Fibroblast of villous mesenchyme (primary cell): ENCODE measurements at places on chromosomes 16 and 17. TPM values are rescaled to one million over a fixed set of nuclear protein-coding genes. Genes with fewer than 3 reads are reported as not detected.

Gene CCDC200
- total RNA-seq, result not detected in 2 replicates

Gene ATP6V0A1
- total RNA-seq, result 66.4 and 82.5 TPM in 2 replicates

Gene TCAP
- under 0.01 TPM in 1 of 2 replicates, not detected in the other for total RNA-seq

Gene RPGRIP1L
- 12.6 and 22.0 TPM in 2 replicates for total RNA-seq

Gene CTRB2
- not detected in 2 replicates for total RNA-seq

Gene HLF
- not detected in 2 replicates for total RNA-seq

Gene JPH3
- not detected in 2 replicates for total RNA-seq

Gene UQCRC2
- 148 and 225 TPM in 2 replicates for total RNA-seq

Gene DRC7
- not detected in 2 replicates for total RNA-seq

Gene MYH8
- not detected in 2 replicates for total RNA-seq

Gene KRT9
- total RNA-seq, result not detected in 2 replicates

Gene TRIM72
- not detected in 2 replicates for total RNA-seq

Gene KRTAP2-1
- total RNA-seq, result not detected in 2 replicates

Gene STH
- not detected in 2 replicates for total RNA-seq

GRCh38 chr17:603406-604114 is 111.1 kb downstream of the VPS53 start:
- DNase-seq, result peak; percentile 87

DNA sequence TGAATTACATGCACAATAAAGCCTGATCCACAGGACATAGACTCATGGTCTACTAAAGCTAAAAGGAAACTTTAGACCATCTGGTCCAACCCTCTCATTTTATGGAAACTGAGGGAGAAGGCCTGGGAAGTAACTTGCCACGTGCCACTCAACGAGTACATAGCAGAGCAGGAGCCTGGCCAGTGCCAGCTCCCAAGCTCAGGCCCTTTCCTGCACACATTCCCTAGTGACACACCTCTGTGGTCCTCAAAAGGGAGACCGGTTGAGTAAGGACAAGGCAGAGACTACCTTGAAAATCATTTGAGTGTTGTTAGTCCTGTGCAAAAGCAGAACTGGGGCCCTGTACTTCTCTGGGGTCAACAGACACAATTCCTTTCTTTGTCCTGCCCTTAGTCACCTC is 2.8 kb downstream of the CCL4L2 start:
- DNase-seq, result no peak

DNA sequence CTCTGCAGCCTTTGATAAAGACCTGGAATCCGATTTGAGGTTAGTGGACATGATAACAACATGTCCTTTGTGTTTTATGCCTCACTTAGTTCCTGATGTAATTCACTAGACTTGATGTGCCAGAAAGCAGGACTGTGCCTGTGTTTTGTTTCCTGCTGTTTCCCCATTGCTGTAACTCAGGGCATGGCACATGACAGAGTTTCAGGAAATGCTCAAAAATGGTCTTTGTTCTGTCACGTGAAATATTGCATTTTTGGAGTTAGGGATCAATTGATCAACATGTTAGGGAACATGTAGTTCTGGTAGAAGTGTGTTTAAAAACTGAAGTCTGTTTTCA is 32.8 kb downstream of the DHX38 start:
- no peak for DNase-seq

- no peak for DNase-seq
Measured at GRCh38 chr17:71634376-71634775, 486.4 kb upstream of the SOX9 start.

- no peak for DNase-seq
Measured at GRCh38 chr16:84331998-84332780, 36.1 kb upstream of the ATP2C2 start.

GRCh38 chr17:8080799-8081219 is 6.7 kb downstream of the ALOX12B start:
- DNase-seq, result no peak

DNA sequence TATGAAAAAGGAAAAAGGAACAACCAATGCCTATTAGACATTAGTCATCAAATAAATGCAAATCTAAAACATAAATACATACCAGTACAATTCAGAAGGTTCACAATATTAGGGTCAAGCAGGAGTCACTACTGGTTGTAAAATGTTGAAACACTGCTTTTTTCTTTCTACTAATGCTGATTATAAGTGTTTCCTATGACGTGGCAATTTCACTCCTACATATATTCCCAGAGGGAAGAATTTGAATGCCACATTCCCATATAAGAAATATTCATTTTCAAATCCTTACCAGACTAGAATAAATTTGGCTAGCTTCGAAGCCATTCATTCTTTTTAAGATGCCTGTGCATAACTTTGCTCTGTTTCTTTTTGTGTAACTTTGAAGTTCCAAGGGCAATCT is 2.6 kb upstream of the KRTAP9-2 start:
- peak; percentile 35 for DNase-seq

GRCh38 chr17:65684631-65685030 is 123.2 kb upstream of the AXIN2 start:
- no peak for DNase-seq

GRCh38 chr16:21628121-21628726 is 24.2 kb downstream of the IGSF6 start:
- no peak for DNase-seq

- DNase-seq, result no peak
Measured at GRCh38 chr17:39772987-39773934, 35.5 kb downstream of the GRB7 start.

GRCh38 chr17:1130191-1130590 is 49.6 kb downstream of the ABR start:
- DNase-seq, result no peak

- DNase-seq, result no peak
Measured at GRCh38 chr17:7849130-7849750, 5.6 kb upstream of the TMEM88 start.

DNA sequence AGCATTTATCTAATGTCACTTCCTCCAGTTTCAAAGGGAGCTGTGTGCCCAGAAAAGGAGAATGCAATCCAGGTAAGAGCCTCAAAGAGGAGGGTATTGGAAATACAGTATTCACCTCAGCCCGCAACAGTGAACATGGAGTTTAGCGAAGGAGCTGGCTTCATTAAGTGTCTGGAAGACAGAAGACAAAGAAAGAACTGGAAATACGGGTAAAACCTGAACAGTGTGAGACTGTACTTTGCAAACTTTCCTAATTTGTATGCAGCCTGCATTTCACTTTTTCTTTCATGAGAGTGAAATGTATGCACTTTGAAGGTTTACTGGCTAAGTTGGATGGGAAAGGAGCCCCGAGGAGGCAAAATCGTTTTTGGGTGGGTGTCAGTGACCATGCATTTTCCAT is 478.4 kb downstream of the HS3ST3B1 start:
- DNase-seq, result no peak

GRCh38 chr16:79809376-79809775 is 208.8 kb upstream of the MAF start:
- no peak for DNase-seq

GRCh38 chr16:75064403-75065148 is 52.0 kb downstream of the LDHD start:
- no peak for DNase-seq

DNA sequence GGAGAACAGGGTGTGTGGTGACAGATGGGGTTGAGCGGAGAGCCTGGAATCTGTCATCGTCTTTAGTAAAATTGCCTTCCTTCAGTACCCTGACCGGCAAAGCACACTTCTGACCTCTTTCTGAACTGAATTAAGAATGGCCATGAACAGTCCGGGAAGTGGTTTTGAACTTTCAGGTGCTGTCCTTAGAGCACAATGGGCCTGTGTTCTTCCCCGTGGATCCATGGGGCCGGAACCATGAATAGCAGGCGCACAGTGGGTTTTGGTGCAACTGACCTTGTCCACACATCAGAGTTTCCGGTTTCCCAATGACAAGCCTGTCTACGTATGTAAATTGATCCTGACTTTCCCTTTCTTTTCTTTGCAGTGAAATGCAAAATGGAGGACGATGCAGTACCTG is 28.5 kb downstream of the GPRC5B start:
- no peak for DNase-seq

GRCh38 chr17:8122924-8123694 is 797 bp downstream of the HES7 start:
- DNase-seq, result peak; percentile 49

- no peak for DNase-seq
Measured at GRCh38 chr17:17545984-17546383, 45.5 kb downstream of the PEMT start.

DNA sequence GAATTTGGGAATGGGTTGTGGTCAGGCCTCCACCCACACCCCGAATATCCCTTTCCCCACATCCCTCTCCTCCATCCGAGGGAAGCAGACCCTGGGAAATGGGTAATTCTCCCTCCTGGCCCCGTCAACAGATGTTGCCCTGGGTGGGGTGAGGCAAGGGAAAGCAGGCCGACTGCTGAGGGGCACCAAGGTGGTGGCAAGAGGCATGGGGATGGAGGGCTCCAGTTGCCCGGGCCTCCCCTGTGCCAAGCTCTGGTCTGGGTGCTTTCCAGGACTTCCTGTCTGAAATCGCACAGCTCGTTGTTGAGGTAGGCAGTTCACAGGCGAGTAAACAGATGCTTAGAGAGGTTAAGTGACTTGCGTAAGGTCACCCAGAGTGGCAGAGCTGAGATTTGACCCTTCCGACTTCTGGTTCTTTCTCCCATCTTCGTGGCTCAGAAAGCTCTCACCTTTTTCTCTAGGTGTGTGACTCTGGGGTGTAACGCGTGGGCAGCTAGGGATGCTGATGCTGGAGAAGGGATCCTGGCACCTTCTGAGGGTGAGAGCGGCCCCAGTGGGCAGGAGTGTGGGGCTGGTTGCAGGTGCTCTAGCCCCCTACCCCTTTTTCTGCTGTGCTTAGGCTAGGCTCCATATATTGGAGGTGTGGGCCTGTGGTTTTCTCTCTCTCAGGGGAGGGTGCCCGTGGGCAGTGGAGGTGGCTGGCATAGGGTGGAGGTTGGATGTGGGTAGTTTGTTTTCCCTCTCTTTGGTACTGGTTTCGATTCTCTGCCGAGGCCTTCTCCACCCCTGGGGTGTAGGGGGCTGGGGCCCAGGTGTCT is 17.2 kb downstream of the RARA start:
- no peak for DNase-seq

GRCh38 chr17:55237268-55237667 is 27.5 kb upstream of the HLF start:
- DNase-seq, result no peak

- no peak for DNase-seq
Measured at GRCh38 chr17:77441940-77442339, 301.2 kb downstream of the SEC14L1 start.

DNA sequence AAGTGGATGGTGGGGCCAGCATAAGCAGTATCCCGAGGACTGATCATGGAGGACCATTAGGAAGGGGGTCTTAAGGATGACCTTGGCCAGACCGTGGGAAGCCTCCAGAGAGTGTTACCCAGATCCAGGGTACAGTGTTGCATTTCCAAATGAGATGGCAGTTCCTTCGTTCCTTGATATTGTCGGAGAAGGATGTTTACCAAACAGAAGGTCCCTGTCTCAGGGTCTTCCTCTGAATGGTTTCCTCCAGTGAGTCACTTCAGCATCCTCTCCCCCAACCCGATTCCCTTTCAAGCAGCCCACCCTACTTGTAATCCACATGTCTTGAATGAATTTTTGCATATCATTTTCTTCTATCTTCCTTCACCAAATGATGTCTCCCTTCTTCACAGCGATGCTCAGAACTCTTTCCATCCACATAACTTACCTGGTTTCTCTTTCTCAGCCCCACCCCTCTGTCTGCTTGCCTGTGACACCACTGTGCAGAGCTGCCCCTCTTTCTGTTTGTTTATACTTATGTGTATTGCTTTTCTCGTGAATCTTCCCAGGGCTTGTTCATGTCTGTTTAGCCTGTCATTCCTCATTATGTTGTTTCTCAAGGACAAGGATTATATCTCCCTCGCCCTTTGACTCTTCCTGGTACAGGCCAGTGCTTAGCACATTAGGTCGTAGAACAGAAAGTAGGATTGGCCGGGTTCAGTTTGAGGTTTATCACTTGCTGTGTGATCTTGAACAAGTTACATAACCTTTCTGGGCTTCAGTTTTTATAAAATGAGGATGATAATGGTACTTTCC is 5.7 kb downstream of the GOSR2 start:
- peak; percentile 32 for DNase-seq

DNA sequence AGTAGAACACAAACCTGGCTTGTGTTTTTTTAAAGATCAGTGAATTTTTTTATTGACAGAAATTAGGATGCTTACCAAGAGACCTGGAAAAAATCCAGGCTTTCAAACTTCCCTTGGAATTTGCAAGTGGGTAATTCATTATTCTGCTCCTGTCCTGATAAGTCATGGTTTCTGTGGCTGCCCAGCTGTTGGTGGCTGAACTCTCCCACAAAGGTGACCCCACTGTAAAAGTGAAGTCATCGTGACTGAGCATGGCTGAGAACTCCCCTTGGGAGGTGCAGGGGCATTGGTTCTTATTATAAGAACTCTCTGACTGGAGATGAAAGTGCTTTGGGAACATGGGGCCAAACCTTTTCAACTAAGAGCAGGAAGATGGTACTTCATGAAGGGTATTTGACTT is 46.6 kb upstream of the TANC2 start:
- peak; percentile 7 for DNase-seq

DNA sequence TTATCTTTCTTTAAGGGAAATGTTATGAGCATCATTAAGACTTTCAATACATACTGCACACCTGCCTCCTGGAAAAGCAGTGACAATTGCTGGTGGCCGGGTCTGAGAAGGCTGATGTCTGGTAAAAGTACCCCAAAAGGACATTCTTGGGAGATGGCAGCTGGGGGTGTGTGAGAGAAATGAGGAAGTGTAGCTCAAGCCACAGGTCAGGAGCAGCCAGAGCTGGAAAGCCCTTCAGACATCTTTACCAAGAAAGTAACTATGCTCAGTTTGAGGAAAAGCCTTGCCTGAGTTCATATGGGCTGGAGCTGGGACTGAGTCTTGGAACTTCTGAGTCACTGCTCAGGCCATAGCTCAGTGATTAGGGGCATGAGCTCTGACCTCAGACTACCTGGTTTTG is 94.7 kb upstream of the N4BP1 start:
- DNase-seq, result no peak

DNA sequence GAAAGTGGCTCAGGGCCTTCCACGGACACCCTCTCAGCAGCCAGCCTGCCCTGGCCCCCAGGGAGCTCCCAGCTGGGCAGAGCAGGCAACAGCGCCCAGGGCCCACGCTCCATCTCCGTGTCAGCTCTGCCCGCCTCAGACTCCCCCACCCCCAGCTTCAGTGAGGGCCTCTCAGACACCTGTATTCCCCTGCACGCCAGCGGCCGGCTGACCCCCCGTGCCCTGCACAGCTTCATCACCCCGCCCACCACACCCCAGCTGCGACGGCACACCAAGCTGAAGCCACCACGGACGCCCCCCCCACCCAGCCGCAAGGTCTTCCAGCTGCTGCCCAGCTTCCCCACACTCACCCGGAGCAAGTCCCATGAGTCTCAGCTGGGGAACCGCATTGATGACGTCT is 48.3 kb upstream of the LGALS9 start:
- no peak for DNase-seq

- peak; percentile 31 for DNase-seq
Measured at GRCh38 chr16:1105888-1106620, 10.0 kb upstream of the C1QTNF8 start.

- DNase-seq, result no peak
Measured at GRCh38 chr16:11510178-11510973, 76.3 kb downstream of the LITAF start.

GRCh38 chr17:34367486-34368195 is 4.6 kb upstream of the CCL1 start:
- no peak for DNase-seq

DNA sequence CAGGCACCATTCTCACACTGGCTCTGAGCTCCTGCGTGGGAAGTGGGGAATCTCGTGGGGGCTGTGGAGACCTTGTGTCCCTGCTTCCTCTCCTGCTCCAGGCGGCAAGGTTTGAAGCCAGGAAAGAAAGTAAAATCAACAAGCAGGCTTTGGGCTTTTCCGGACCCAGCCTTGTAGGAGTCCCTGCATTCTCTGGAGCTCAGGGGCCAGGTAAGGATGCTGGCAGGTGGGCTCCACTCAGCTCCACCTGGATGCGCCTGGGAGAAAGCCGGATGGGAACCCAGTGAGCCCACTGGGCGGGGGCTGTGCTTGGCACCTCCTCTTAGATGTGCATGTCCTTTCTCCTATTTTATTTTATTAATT is 362.5 kb downstream of the SEC14L1 start:
- no peak for DNase-seq
